ENCODE measurements at places on chromosomes 6 and 20. TPM values are rescaled to one million over a fixed set of nuclear protein-coding genes. Genes with fewer than 3 reads are reported as not detected.

DNA sequence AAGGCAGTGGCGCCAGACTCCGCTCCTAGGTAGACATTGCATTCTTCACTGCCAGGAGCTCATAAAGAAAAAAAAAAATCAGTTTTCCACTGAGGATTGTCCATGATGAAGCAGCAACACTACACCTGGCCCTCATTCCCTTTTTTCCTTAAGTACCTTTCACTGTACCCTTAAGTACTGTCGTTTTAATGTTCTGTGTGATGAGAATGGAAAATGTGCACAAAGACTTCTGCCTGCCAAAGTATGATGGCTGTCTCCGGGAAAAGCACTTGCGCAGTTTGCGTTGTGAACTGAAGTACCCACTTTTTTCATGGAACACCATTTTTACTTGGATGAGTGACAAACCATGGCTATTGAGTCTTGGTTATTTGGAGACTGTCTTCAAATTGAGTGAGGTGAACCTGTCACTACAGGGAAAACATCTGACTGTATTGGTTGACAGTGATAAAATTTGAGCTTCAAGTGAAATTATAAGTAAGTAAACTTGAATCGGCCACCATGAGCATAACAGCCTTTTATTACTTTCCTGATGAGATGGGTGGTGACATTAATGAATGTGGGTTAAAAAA lies 104.8 kb downstream of the NCOA3 start:
- no peak for DNase-seq

DNA sequence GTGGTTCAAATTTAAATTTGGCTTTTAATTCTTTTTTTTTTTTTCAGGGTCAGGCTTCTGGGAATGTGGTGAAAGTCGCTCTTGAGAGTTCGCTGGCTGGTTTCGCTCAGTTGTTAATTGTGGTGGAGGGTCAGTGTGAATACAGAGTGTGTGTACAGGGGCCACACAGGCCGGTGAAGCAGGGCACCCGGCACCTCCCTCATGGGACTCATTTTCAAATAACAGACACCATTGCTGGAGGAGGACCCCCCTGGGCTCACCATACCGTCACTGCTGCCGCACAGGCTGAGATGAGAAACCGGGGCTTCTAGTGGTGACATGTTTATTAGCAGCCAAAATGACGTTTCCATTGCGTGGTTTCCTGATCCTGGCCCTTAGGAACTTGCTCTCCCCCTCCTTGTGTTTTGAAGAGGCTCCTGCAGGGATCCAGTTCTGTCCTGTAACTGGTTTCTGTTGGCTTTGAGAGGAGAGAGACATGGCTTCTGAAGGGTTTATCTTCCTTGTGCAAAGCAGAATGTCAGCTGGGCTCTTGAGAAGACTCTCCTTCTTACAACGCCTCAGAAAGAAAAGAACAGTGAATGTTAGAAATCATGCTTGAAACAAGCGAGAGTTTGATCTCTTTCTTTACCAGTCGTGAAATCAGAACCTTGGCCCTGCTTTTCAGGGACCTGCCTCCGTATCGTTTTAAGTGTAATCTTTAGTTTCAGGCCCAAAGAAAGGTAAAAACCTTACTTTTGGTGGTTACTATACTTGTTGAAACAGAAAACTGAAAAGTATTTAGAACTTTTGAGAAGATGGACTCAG lies 37.8 kb downstream of the DUSP22 start:
- DNase-seq = no peak

- DNase-seq = no peak
These were observed 97.2 kb upstream of the PDE10A start for GRCh38 chr6:165760126-165760802.

- no peak for DNase-seq
These were observed 93.5 kb downstream of the CEBPB start for GRCh38 chr20:50283922-50284810.

GRCh38 chr20:57560554-57561355 lies at the start of gene PCK1:
Gene PCK1 (plus strand): TSS chr20:57561110. CDS start chr20:57561412, 302 bp downstream.
- no peak for DNase-seq

DNA sequence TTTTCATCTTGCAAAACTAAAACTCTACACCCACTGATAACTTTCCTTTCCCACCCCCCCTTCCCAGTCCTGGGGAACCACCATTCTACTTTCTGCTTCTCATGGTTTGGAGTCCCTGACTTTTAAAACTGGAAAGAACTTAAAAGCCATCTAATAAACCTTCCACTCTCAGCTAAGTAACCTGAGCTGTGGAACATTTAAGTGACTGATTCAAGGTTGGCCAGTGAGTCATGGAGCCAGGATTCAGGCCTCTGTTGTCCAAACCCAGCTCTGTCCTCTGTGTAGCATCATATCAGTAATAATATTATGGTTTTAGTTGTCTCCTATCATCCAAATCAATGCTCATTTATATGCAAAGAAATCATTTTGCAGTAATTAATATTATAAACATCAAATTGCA lies 176.0 kb upstream of the NT5E start:
- no peak for DNase-seq

DNA sequence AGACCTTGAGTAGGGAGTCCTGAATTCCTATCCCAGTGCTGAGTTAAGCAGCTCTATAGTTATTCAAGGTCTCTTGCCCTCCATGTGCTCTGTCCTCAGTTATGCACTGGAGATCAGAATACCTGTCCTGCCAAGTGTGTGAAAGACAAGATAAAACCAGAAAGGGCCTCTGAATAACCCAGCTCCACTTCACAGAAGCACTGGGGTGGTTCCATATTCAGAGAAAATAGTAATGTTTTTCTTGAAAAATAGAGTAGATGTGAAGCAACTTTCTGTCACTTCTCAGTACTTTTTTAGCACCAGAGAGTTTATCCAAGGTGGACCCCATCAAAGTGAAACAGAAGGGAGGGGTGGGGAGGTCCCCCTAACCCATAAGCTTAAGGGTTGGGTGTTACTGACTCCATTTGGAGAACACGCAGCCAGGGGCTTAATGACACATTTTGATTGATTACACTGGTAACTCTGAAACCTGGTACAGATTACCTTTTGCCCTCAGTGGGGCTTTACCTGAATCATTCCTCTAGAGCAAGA lies 509.8 kb upstream of the JARID2 start:
- no peak for DNase-seq

DNA sequence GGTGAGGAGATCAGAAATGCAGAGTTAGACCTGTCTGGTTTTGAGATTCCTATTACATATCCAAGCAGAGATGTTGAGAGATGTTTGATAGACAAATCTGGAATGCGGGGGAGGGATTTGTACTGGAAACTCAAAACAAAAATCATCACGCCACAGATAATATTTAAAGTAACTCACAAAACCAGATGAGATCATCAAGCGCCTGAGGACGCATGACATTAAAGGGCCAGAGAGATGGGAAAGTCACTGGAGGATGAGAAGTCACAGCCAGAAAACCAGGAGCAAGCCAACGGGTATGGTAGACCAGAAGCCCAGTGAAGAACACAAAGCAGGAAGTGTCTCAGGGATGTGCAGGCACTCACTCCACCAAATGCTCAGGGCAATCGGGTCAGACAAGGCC lies 87.7 kb downstream of the DLL1 start:
- no peak for DNase-seq

DNA sequence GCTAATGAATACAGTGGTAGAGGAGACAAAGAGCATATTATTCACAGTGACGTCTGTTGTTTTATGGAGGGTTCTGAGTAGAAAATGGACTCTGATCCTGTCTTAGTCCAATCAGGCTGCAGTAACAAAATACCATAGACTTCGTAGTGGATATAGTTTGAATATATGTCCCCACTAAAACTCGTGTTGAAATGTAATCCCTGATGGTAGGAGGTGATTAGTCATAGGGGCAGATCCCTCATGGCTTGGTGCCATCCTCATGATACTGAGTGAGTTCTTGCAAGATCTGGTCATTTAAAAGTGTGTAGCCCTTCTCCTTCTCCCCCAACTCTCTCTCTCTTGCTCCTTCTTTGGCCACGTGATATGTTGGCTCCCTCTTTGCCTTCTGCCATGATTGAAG lies 82.5 kb downstream of the CD83 start:
- DNase-seq = no peak

GRCh38 chr6:141195251-141195832 lies 937.4 kb upstream of the GJE1 start:
- no peak for DNase-seq

DNA sequence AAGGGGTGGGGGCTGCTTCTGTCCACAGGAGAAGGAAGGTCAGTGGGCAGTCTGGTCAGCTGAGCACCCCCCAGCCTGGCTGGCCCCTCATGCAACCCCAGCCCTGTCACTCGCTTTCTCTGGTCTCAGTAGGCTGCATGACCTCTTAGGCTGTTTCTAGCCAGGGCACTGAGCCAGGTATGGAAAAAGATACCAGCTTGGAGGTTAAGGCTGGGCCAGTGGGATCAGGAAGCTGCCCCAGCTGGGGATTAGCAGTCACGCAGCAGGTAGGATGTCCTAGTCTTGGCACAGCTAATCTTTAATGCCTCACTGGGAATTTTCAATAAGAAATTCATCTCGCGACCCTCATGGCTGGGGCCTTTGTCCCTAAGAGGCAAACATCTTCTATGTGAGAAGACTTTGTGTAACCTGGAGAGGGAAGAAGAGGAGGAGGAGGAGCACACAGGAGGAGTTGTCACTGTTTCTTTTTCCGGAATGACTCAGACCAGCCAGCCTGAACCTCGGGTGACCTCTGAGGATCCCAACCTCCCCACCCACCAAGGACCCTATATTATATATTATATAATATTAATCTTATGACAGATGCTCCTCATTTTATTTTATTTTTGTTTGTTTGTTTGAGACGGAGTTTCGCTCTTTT lies 2.4 kb upstream of the BPIFA2 start:
- no peak for DNase-seq

- no peak for DNase-seq
These were observed 31.6 kb downstream of the FIG4 start for GRCh38 chr6:109722564-109723254.

- no peak for DNase-seq
These were observed 280.0 kb downstream of the SOX4 start for GRCh38 chr6:21873562-21873961.

DNA sequence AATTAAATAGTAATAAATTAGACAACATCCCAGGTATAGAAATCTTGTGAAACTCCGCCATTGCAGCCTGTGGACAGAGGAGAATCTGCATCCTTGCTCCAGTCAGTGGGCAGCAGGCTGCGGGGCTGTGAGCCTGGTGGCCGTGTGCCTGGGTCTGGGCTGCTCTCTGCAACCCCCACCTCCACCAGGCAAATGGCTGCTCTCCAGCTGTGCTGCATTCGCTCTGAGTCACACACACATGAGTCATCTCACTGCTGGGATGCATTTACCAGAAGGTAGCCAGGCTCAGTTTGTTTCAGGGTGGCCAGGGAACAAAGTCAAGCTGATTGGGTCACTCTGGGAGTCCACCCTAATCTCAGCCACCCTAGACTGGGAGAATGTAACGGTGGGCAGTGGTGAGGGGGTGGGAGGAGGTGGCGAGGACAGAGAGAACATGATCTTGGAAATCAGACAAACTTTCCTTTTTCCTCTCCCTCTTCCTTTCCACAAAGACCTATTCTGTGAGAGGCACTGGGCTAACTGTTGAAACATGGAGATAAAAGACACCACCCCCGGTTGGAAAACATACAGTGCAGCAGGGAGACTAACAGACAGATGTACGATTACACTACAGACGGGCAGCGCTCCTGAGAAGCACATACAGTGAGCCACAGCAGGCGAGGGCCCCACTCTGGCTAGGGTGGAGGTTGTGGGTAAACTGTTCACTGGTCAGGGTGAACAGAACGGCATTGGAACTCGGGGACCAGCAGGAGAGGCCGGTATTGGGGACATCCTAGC lies 59.2 kb downstream of the TRAM2 start:
- DNase-seq = no peak

GRCh38 chr20:45813006-45813340 lies 529 bp downstream of the UBE2C start:
- DNase-seq = no peak

DNA sequence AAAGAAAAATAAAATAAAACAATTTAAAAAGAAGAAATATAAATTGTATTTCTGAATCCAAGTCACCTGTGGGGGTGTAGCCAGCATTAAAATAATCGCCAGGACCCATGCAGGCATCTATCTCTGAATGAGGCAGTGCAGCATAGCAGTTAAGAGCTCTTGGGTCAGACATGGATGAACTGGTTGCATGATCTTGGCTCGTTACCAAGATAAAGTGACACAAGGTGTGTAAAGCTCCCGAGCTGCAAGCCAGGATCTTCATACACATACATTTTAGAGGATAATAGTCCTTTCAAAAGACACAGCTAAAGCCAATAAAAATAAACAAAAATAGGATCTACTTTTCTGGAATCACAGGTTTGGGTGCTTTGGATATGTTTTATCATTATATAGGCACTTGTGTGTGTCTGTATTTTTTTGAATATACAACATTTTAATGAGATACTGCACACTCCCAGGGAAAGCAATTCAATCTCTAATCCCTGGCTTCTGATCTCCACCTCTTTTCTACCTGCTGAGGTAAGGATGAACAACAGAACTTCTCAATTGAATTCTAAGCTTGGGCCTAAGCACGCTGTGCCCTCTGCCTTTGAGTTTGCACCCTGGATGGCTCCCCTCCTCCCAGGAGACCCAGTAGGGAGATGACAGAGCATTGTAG lies 8.9 kb downstream of the TRIM10 start:
- DNase-seq = no peak

DNA sequence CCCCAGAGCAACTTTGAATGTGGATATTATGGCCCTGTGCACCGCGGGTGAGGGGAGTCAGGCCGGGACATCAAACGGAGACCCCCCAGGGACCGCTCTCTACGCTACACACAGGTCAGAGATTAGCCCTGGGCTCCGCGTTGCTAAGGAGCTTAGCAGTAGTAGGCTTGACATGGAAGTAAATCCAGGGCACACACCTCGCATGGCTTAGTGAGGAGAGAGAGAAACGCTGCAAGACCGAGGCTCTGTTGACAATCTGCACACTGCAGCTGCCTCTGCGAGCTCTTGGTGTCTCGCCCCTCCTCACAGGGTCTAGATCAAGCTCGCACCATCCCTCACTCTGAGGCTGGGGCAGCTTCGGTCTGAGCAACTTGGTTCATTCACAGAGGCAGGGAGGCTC lies 116.1 kb upstream of the CDH4 start:
- DNase-seq = no peak

DNA sequence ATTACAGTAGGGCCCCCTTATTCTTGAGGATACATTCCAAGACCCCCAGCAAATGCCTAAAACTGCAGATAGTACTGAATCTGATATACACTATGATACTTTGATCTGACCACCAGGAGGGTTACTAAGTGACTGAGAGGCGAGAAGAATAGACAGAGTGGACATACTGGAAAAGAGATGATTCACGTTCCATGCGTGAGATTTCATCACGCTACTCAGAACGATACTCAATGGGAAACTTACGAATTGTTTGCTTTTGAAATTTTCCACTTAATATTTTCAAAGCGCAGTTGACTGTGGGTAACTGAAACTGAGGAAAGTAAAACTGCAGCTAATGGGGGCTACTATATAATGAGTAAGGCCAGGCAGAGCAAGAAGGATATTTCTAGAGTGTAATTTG lies 60.8 kb downstream of the STX11 start:
- no peak for DNase-seq

Gene CLIC1
- 73.5 TPM for polyA plus RNA-seq

Gene KIAA0408
- polyA plus RNA-seq = 93.6 TPM

Gene CFB
- 7.7 TPM for polyA plus RNA-seq

Gene RWDD1
- 92.4 TPM for polyA plus RNA-seq

Gene EPPIN
- 0.41 TPM for polyA plus RNA-seq

Gene LGSN
- 0.11 TPM for polyA plus RNA-seq

Gene RNF144B
- 3.3 TPM for polyA plus RNA-seq

Gene PSORS1C2
- not detected for polyA plus RNA-seq

Data from spinal cord (tissue), 10 donors.